ENCODE measurements at places on chromosomes 1 and 21.

DNA sequence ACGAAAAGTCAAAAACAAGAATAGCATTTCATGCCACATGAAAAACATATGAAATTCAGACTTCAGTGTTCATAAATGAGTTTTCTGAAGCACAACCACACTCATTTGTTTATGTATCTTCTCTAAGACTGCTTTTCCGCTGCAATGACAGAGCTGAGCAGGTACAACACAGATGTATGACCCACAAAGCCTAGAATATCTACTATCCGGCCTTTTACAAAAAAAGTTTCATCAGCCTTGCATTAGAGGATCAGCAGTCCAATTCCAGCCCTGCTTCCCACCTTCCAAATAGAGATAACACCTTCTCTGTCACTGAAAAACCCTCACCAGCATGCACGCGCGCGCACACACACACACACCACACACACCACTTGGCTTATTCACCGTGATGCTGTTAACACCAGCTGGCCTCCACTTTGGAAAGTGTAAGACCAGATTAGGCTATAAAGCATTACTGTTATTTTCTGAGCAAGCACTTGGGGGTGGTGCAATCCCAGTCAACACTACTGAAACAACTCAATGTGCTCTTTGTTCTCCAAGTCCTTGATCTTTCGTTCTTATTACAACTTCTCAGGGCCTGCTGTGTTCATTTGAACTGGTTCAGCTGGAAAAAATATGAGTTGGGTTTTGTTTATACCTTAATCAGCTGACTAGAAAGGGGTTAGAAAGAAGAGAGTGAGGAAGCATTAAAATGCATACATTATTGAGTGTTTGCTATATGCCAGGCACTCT, 90.0 kb downstream of the GLUL start:
- no peaks in the 10 kb centered on the region for H3K36me3 ChIP-seq
- no peak overlapping the region for H3K4me3 ChIP-seq
- DNase-seq: peak; percentile 9

DNA sequence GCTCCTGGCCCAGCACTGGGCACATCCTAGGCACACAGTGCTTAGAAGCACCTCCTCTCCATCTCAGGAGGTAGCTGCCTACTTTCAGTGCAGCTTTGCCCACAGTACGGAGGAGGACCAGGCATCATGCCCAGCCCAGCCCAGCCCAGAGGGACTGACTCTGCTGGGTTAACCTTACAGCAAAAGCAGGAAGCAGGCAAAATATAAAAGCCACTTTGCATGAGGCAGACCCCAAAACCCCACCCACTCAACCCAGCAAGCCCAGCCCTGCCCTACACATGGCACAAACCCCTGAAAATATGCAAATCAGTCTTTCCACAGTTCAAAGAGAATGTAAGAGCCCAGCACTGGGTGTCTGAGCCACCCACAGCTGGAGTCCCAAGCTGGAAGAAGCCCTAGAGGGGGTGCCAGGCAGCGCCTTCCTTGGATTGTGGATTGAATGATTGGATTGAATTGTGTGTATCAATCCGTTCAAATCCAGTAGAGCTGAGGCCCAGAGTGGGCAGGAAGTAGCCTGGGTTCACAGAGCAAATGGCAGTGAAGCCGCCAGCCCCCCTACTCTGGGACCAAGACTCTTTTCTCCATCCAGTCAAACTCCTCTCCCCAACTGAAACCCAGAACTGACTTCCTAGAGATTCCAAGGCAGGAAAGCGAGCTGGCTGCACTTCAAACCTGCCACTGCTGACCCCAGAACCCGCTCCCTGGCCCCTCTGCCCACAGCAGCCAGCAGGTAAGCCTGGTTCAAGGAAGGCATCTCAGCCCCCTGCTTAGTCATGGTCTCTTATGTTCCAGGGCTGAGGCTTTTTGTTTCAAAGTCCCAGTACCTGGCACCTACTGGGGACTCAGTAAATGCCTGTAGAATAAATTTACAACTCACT, 117.7 kb downstream of the LACTBL1 start:
- H3K4me1 ChIP-seq: no peaks in the 10 kb centered on the region
- peaks cover 2% of the 10 kb centered on the region for H3K27me3 ChIP-seq
- no peak overlapping the region for H3K4me3 ChIP-seq
- no peak overlapping the region for H3K27ac ChIP-seq
- no peak for DNase-seq

- peaks cover 78% of the 10 kb centered on the region for H3K4me1 ChIP-seq
- peaks cover 5% of the 10 kb centered on the region for H3K27me3 ChIP-seq
- H3K4me3 ChIP-seq: no peak overlapping the region
- DNase-seq: no peak
- H3K27ac ChIP-seq: no peak overlapping the region
These were observed 147.8 kb downstream of the TNFSF18 start for GRCh38 chr1:172902861-172903381.

DNA sequence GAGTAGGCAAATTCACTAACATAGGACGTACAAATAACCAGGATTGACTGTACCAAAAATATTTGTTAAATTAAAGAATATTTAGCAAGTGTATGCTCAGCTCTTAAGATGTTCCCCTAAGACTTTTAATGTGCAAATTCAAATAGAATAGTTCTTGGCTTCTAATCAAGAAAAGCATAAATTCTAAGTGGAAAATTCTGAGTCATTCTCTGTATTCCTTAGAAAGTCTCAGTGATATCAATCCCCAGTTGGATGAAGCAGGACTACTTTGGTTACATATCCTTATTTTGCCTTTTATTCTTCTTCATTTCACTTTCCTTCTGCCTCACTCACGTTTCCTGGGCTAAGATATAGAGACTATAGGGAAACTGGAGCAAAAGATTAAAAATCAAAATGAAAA, 130.2 kb downstream of the IFI44 start:
- no peak for DNase-seq
- H3K4me3 ChIP-seq: no peak overlapping the region
- no peak overlapping the region for H3K27ac ChIP-seq

GRCh38 chr1:203036537-203036936, 10.2 kb downstream of the PPFIA4 start:
- peaks cover 4% of the 10 kb centered on the region for H3K36me3 ChIP-seq
- peaks cover 4% of the 10 kb centered on the region for H3K27me3 ChIP-seq
- no peak overlapping the region for H3K4me3 ChIP-seq
- DNase-seq: no peak
- peaks cover 7% of the 10 kb centered on the region for H3K4me1 ChIP-seq

DNA sequence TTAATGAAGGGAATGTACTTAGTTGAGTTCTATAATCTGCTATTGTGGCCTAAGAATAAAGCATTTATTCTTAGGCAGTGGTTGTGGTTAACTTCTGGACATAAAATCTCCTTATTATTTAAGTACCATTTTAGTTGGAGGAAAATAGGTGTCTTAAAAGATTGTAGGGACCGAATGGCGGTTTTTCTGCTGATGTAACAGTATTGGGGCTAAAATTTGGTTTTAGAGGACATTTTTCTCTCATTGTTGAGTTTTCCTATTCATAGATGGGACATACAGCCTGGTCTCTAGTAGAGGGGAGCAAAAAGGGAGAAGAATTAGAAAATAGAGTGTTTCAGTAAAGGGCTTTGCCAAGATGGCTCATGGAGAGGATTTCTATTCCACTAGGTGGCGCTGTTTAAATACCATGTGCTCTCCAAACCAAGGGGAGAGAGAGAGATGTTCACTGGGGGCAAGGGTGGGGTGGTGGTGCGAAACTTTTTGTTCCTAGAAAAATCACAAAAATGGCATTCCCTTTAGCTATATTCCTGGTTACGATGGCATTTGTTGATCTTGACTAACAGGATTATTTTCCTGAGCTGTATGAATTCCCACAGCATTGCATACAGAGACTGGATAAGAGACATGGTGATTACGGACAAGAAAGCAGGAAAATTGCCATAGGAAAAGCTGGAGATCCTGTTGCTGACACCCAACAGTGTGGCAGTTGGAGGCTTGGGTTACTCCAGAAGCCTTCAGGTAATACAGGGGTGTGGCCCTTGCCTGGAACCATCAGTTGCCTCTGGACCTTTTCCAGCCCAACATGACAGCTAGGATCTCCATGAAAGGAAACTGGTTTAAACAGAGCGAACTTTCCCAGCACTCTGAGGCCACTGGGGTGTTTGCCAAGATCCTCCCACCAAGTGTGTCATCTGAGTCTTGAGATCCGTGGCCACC, 18.2 kb upstream of the FCGR2A start:
- H3K27ac ChIP-seq: no peak overlapping the region
- H3K36me3 ChIP-seq: no peaks in the 10 kb centered on the region
- H3K4me1 ChIP-seq: peaks cover 11% of the 10 kb centered on the region
- no peak overlapping the region for H3K4me3 ChIP-seq
- peak; percentile 31 for DNase-seq

DNA sequence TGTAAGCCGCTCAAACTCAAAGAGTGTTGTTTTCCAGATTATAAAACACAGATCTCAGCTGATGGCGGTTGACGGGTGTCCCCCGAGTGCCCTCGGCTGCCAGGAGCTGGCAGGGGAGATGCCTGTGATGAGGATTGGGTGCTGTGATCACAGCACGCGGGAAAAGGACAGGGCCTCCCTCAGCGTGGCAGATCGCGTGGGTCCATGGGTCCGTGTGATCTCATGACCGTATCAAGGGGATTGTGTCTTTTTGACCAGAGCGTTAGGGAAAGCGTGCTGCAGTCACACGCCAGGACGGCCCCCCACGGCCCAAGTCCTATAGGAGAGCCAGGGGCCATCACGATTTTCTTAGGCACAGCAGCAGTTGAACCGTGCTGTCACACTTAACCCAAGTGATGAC, 51.9 kb downstream of the PDE9A start:
- no peak for DNase-seq
- no peaks in the 10 kb centered on the region for H3K36me3 ChIP-seq
- H3K4me3 ChIP-seq: no peak overlapping the region
- H3K27ac ChIP-seq: no peak overlapping the region

DNA sequence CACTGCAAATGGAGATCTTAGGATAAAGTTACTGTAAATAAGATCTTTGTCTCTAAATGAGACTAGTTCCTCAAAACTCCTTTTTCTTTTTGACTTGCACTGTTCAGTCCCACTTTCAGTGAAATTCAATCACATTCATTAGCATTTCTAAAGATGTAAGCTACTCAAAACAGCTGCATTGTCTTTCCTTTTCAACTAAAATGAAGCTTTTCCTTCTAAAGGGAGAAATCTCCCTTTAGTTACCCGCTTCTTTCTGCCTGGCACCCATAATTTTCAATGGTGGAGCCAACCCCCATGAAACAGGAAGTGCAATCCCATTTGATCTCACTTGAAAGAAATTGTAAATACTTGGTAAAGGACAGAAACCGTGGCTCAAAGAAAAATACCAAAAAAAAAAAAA, 387.4 kb upstream of the PKN2 start:
- no peaks in the 10 kb centered on the region for H3K36me3 ChIP-seq
- DNase-seq: no peak
- H3K27ac ChIP-seq: no peak overlapping the region
- H3K4me1 ChIP-seq: no peaks in the 10 kb centered on the region
- peaks cover 3% of the 10 kb centered on the region for H3K27me3 ChIP-seq
- no peak overlapping the region for H3K4me3 ChIP-seq

- peaks cover 19% of the 10 kb centered on the region for H3K27me3 ChIP-seq
- no peak overlapping the region for H3K27ac ChIP-seq
- H3K36me3 ChIP-seq: no peaks in the 10 kb centered on the region
- no peaks in the 10 kb centered on the region for H3K4me1 ChIP-seq
- DNase-seq: no peak
These were observed 204.9 kb downstream of the KCNJ6 start for GRCh38 chr21:37711286-37711829.

GRCh38 chr1:81470275-81470674, 330.5 kb upstream of the ADGRL2 start:
- H3K27ac ChIP-seq: no peak overlapping the region
- H3K4me3 ChIP-seq: no peak overlapping the region
- no peaks in the 10 kb centered on the region for H3K4me1 ChIP-seq
- no peaks in the 10 kb centered on the region for H3K36me3 ChIP-seq

DNA sequence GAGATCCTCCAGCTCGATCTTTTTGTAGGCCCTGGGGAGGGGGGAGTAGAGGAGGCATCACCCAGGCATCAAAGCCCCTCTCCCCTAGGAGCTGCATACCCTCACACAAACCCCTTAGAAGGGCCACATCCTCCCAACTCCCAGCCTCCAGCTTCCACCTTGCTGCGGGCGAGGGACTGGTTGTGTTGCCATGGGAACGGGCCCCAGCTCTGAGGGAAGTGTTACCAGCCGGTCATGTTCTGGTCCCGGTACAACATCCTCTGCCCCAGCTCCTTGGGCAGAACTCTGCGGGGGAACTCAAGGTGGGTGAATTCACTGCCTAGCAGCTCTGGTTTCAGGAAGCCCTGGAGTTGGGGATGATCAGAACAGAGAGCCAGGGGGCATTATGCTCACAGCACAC, 4.1 kb downstream of the PPM1J start:
- H3K36me3 ChIP-seq: no peaks in the 10 kb centered on the region
- DNase-seq: no peak
- no peak overlapping the region for H3K27ac ChIP-seq
- peaks cover 20% of the 10 kb centered on the region for H3K27me3 ChIP-seq

DNA sequence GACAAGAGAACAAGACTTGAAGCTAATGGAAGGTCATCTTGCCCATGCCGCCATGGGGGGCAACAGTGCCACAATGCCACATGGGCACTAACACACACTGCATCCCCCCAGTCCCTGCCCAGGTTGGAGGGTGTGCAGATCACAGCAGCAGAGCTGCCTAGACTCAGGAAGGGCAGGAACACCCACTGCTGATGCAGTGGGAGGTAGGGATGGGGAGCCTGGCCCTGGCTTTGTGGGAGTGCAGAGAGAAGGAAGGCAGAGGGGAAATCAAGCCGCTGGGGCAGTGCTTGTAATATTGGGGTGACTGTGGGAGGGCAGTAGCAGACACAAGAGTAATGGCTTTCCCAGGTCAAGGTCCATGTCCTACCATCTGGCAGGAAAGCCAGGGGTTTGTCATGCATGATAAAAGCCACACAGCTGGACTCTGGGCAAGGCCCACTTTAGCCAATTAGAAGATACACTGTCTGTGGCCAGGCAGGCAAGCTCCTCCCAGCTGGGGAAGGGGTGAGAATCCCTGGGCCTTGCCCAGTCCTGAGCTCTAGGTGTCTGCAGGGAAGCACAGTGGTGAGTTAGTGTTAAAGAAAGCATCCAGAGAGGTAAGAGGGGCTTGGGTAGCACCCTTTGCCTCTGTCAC, 25.4 kb upstream of the MEF2D start:
- peak overlapping the region; percentile 49 for H3K27ac ChIP-seq
- peaks cover 36% of the 10 kb centered on the region for H3K4me1 ChIP-seq
- H3K4me3 ChIP-seq: no peak overlapping the region
- H3K36me3 ChIP-seq: peaks cover 10% of the 10 kb centered on the region

DNA sequence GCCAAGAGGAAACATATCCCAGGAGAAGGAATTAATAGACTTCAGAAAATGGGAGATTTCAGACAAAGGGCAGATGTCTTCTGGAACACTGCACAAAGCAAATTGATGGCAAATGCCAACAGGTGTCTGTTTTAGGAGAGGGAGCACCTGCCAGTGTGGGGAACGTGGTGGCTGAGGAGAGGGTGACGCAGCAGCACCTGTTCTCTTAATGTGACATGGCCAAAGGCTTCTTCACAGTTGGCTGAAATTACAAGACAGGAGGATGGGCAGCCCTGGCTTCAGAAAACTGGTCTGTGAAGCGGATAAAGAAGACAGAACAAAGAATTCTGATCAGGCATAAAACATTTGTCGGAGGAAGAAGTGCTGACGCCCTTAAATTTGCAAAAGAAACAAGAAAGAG, 178.7 kb upstream of the RUNX1 start:
- peaks cover 41% of the 10 kb centered on the region for H3K4me1 ChIP-seq
- H3K27me3 ChIP-seq: no peaks in the 10 kb centered on the region
- H3K4me3 ChIP-seq: peak overlapping the region; percentile 60
- DNase-seq: no peak
- H3K27ac ChIP-seq: peak overlapping the region; percentile 85

Data from activated naive CD8-positive, alpha-beta T cell treated with anti-CD3 and anti-CD28 coated beads, Interleukin-2, amount 50 U/mL, for 24 hours (primary cell).